Esophagus mucosa (tissue), 1 donor: ENCODE measurements at places on chromosomes 16 and 17. TPM values are rescaled to one million over a fixed set of nuclear protein-coding genes. Genes with fewer than 3 reads are reported as not detected.
A peak's percentile ranks its signal among the peaks of the same experiment; 100 is the strongest.

DNA sequence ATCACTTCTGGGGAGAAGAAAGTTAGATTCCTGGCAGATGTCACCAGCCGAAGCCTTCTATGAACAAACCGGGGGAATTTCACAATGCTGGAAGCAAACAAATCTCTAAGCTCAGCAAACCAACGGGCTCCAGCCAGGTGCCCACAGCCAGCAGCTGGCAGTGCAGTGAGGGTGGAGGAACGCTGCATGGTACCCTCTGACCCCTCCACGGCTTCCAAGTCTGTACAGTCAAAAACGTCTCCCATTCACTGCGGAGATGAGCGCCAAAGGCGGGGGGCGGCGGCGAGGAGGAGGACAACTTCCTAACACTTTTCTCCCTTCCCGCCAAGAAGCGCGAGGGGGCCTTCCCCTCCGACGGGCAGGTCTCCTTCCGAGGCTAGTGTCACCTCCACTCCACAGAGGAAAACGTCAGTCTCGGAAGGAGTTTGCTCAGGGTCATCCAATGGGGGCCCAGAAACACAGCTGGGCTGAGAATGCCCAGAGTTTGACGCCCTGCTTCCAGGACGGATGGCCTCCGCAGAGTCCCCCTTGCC is 924 bp downstream of the ZNF598 start:
- ATAC-seq, result peak; percentile 6

GRCh38 chr17:45851464-45851863 is 6.8 kb downstream of the SPPL2C start:
- peak; percentile 14 for ATAC-seq

PIMREG gene
- total RNA-seq, result 4.8 TPM

MAP3K3 gene
- 9.2 TPM for total RNA-seq

GRAPL gene
- total RNA-seq, result 0.48 TPM

SEPTIN12 gene
- total RNA-seq, result not detected

ZC3H7A gene
- 19.4 TPM for total RNA-seq

GPRC5B gene
- total RNA-seq, result 3.1 TPM
